ENCODE measurements at places on chromosomes 5 and 9.

GRCh38 chr5:177303925-177304391 is 359 bp downstream of the PRELID1 start:
- no peak for DNase-seq

DNA sequence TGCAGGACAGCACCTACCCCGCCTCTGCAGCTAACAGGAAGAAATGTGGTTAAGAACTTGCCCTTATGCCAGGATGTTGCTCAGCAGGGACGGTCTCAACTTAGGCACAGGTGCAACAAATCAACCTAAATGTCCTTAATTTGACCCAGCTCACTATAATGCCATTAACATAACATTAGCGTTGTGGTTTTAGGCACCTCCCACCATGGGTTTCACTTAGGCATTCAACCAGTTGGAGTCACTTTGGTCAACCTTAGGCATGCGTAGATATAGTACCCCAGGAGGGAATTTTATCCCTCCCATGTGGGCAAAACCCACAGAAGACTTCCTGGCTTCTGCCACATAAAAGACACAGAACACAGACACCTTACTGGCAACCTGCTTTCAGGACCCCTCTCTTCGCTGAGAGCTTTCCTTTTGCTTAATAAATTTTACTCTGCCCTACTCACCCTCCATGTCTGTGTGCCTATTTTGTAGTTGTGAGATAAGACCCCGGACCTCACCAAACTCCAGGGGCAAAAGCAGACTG is 8.7 kb upstream of the ERAP1 start:
- DNase-seq: no peak

DNA sequence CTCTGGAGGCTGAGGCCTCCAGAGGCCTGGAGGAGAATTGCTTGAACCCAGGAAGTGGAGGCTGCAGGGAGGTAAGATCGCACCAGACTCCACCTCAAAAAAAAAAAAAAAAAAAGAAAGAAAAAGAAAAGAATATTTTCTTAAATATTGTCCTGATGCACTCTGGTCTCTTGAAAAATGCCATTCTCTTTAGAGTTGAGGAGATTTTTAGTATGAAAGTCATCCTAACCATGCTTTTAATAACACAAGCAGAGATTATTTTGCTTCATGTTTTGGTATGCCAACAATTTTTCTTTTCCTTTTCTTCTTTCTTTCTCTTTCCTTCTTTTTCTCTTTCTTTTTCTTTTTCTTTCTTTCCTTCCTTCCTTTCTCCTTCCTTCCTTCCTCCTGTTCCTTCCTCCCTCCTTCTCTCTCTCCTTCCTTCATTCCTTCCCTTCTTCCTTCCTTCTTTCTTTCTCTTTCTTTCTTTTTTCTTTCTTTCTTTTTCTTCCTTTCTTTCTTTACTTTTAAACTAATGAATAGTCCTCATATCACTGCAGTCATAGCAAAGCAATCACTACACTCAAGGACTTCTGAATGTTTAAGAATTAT is 116.9 kb upstream of the CCNH start:
- DNase-seq: no peak

- DNase-seq: no peak
These were observed 355.6 kb upstream of the IZUMO3 start for GRCh38 chr9:24901319-24901718.

GRCh38 chr5:37886242-37886905 is 46.5 kb upstream of the GDNF start:
- no peak for DNase-seq

- no peak for DNase-seq
These were observed 632.6 kb upstream of the SEMA6A start for GRCh38 chr5:117207088-117207668.

GRCh38 chr9:130022566-130023143 is 20.3 kb downstream of the FNBP1 start:
- no peak for DNase-seq

DNA sequence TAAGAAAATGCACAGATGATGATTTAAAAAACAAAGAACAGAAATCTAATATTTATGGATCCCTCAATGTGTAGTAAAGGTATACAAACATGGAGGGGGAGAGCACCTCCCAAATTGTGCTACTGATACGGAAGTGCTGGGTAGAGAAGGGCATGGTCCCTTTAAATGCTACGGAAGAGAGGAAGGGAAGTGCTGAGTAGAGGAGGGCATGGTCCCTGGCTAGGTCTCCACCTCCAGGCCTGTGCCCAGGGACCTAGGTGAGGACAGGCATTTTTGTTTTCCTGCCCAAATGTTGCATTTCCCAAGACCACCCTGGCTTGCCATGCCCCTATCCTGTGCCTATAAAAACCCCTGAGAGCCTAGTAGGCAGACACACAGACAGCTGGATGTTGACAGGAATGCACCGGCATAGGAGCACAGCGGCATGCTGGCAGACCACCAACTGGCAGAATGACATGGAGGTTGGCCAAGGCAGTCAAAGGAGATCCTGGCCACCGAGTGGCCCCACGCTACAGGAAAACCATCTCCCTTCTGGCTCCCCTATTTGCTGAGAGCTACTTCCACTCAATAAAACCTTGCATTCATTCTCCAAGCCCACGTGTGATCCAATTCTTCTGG is 62.1 kb upstream of the SPDL1 start:
- no peak for DNase-seq

DNA sequence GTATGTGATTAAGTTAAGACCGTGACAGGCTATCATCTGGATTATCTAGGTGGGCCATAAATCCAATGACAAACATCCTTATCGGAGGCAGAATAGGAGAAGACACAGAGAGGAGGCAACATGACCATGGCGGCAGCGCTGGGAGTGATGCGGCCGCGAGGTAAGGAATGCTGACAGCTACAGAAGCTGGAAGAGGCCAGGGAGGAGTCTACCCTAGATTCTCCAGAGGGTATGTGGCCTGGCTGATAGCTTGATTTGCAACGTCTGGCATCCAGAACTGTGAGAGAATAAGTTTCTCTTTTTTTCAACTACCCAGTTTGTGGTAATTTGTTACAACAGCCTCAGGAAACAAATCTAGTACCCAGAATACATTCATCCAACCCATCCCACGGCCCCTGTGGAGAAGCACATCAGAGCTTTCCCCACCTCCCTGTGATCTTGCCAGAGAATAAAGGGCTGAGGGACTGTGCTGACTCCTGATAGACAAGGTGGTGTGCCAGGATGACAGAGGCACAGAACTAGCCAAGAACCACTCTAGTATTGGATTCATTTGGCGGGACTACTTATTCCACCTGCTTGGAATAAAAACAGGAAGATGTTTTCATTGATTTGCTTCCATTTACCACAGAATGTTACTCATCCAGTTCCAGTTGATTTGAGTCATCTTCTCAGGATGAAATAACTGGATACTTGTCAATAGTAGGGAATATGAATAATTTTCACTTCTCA is 187.4 kb downstream of the MAN2A1 start:
- no peak for DNase-seq

- DNase-seq: no peak
These were observed 122.3 kb downstream of the SPATA31D1 start for GRCh38 chr9:82110881-82111280.

- DNase-seq: no peak
These were observed 96.5 kb upstream of the CAST start for GRCh38 chr5:96565582-96566265.

GRCh38 chr5:100609594-100609993 is 74.4 kb downstream of the FAM174A start:
- no peak for DNase-seq

- DNase-seq: no peak
These were observed 91.2 kb upstream of the CHD1 start for GRCh38 chr5:99019812-99020697.

All from cortex of kidney (tissue), 1 donor.